NCI-H345 (cell line): ENCODE measurements at places on chromosomes 3 and 15.

DNA sequence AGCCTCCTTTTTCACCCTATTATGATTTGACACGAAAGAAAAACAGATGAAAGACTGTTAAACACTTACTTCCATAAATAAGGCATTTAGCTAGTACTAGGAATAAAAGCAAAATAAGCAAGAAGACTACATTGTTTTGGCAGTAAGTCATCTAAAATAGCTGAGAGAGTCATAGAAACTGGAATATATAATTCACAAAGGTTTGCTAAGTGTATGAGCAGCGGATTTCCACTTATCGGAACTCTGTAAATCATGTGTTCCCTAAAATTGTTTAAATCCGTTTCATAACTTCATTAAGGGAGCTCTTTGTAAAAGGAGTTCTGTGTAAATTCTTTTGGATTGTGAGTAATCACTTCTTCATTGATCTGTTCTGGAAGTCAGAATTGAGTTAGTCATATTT lies 202.5 kb upstream of the CBLB start:
- DNase-seq, result no peak

GRCh38 chr3:71926262-71926600 lies 141.3 kb upstream of the PROK2 start:
- peak; percentile 66 for DNase-seq

GRCh38 chr3:52204337-52205073 lies 6.5 kb downstream of the ALAS1 start:
- peak; percentile 88 for DNase-seq

DNA sequence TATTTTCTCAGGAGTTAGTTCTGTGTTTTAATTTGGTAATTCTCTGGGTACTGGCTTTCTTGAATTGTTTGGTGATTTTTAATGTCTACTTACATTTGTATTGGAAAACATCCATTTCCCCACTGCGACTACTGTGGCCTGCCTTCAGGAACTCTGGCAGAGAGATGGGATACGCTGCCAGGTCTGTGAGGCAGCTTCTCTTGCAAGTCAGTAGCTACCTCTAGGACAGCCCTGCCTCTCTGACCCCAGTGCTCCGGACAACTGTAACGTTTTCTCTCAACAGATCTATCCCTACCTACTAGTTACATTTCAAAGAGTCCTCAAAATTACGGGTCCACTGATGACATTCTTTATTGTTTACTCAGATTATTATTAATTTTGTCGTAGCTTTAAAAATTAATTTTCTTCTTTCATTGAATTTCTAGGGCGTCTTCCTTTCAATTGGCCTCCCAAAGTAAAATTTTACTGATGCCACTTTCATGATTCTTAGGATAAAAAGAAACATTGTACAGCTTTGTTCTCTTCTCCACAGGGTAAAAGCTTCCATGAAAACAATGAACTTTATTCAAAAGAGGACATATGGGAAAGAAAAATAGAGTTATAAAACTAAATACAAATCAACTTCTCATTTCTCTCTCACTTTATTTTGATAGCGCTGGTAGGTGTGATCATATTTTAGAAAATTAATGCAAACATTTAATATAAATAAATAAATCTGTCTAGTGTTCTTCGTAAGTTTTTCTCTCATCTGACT lies 123.2 kb upstream of the GOLGA8J start:
- no peak for DNase-seq

DNA sequence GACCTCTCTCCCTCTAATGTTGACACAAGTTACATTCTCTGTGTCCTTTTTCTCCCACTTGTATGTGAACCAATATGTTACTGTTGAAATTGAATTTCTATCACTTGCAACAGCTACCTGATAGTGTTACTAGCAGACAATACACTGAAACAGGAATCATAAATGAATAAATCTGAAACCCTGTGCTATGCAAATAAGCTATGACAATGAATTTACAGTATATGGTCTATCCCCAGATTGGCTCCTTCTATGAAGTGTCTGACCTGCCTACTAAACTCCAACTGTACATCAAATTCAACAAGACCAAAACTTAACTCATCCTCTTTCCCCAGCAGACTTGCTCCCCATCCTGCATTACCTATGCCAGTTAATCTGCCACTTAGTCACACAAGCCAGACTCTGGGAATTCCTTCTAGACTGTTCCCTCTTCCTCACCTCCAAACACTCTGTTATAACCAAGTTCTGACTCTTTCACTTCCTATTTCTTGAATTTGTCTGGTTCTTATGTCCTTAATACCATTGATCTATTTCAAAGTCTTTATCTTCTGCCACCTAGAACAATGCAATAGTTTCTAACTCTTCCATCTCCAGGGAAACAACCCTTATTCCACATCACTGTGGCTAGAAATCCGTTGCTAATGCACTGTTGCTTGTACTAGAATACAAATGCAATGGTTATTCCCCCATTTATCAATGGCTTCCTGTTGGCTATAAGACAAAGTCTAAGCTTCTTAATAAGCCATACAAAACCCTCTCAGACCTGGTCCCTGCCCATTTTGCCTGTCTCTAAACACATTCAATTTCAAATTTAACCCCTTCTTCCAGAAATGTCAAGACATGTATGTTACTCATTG lies 13.4 kb upstream of the ZNF639 start:
- no peak for DNase-seq

DNA sequence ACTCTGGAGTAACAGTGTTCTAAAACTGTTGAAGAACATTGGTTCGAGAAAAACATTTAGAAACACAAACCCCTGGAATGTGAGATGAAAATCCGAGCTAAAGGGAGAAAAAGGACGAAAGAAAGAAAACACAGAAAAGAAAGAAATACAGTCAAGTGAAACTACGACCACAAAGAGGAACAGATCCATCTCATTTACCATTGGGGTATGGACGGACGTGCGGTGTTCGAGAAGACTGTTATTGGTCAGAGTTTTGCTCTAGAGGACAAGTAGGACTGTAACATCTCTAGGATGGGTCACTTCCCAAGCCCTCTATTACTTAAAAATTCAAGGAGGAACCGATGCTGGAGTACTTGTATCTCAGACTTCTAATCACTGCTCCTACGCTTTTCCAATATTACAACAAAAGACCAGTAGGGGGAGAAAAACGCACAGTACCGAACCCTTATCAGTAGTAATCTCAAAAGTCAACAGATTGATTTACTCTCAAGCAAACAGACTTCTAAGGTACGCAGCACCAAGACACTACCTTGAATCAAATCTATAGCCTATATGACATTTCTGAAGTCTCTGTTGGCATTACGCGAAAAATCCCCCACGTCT lies 1.1 kb upstream of the PIK3CA start:
- peak; percentile 81 for DNase-seq

DNA sequence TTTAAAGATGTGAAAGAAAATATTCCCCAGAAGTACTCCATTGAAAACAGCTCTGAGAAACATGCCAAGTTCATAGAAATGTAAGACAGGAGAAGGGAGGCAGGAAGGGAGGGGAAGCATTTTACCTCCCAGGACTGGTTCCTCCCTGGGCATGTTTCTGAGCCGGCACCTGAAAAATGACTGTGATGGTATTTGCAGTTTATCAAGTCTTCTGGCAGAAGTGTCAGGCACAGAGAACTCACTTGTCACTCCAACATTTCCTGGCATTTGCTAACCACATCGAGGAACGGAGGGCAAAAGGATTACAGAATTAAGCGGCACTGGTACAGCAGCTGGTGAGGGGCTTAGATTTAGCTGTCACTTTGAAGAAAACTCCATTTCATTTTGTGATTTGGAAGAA lies 1054.0 kb downstream of the TUSC7 start:
- no peak for DNase-seq

- no peak for DNase-seq
Measured at GRCh38 chr3:61648481-61648880, 87.1 kb downstream of the PTPRG start.
